ENCODE measurements at places on chromosomes 5 and 9.

GRCh38 chr5:56588636-56589480 is 226.5 kb upstream of the MAP3K1 start:
- DNase-seq, result no peak

GRCh38 chr9:6645355-6646292 is at the start of gene GLDC:
Gene GLDC, minus strand, starts transcription at chr9:6645729. Its CDS starts 230 bp downstream, at chr9:6645499.
- peak; percentile 11 for DNase-seq

DNA sequence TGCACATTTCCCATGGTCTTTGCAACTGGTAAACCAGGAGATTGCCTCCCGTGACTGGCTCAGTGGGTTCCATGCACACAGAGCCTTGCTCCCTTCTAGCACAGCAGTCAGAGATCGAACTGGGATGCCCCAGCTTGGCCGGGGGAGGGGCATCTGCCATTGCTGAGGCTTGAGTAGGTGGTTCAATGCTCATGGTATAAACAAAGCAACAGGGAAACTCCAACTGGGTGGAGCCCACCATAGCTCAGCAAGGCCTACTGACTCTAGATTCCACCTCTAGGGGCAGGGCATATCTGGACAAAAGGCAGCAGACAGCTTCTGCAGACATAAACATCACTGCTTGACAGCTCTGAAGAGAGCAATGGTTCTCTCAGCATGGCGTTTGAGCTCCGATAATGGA is 67.0 kb upstream of the PPP1R2B start:
- DNase-seq, result no peak

- no peak for DNase-seq
These were observed 48.0 kb upstream of the POU5F2 start for GRCh38 chr5:93789173-93790067.

DNA sequence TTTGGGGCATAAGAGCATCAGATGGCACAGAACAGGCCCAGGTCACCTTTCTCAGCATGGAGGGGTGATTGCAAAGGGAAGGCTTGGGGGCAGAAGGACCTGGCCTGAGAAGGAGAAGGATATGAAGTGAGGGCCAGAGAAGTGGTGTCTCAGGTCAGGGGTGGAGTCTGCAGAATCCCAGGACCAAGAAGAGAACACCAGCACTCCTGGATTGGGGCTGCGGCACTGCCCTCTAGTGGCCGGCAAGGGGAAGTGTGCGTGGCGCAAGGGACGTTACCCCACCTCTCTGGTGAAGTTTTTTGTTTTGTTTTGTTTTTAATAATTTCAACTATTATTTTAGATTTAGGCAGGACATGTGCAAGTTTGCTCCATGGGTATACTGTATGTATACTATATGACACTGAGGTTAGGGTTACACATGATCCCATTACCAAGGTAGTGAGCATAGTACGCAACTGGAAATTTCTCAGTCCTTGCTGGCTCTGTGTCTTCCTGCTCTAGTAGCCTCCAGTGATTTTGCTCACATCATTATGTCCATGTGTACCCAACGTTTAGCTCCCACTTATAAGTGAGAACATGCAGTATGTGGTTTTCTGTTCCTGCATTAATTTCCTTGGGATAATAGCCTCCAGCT is 1548.6 kb downstream of the EFNA5 start:
- no peak for DNase-seq

GRCh38 chr5:21152611-21153010 is 1164.6 kb upstream of the CDH18 start:
- no peak for DNase-seq

DNA sequence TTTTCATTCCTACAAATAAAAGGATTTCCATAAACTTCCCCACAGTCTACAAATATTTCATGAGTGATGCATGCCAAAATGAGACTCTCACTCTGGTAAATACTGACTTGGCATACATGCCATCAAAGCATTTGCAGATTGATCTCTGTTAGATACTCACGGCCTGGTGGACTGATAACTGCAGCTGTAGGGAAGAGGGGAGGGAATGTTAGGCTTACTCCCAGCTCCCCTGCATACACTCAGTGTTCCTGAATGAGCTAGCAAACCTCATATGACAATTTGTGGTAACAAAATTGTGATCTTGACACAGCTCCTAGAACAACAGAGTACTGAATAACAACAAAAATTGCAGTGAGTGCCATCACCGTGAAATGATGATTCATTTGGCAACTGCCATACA is 435.3 kb downstream of the NR2F1-AS1 start:
- no peak for DNase-seq

- DNase-seq, result no peak
These were observed 53.9 kb downstream of the TSSK1B start for GRCh38 chr5:113380807-113381326.

GRCh38 chr5:177445917-177446199 is 756 bp upstream of the PRR7 start:
- DNase-seq, result no peak

- DNase-seq, result no peak
These were observed 74.8 kb downstream of the HABP4 start for GRCh38 chr9:96524764-96525163.

DNA sequence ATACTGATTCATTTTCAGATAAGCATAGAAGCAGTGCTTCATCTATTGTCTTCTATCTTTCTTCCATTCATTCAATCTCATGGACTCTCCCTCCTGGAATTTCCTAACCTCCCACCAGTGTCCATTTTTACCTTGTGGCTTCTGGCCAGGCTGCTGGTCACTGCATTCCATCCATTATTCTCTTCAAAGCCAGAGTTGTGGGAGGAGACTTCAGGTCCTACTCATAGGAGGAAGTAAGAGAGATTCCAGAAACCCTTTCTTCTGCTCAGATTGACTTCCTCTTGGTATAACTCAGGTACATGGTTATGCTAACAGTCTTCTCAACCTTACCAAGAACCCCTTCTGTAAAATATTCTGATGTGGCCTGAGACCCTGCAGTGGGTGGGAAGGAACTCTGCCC is 153.3 kb upstream of the SLC12A2 start:
- DNase-seq, result no peak

GRCh38 chr5:99239826-99240360 is 311.1 kb upstream of the CHD1 start:
- no peak for DNase-seq

Data from stimulated activated CD4-positive, alpha-beta T cell treated with anti-CD3 and anti-CD28 coated beads, TNF-alpha, amount 100 ng/mL, for 4 hours (primary cell).